ENCODE measurements at places on chromosomes 7 and 10. TPM values are rescaled to one million over a fixed set of nuclear protein-coding genes. Genes with fewer than 3 reads are reported as not detected.

DNA sequence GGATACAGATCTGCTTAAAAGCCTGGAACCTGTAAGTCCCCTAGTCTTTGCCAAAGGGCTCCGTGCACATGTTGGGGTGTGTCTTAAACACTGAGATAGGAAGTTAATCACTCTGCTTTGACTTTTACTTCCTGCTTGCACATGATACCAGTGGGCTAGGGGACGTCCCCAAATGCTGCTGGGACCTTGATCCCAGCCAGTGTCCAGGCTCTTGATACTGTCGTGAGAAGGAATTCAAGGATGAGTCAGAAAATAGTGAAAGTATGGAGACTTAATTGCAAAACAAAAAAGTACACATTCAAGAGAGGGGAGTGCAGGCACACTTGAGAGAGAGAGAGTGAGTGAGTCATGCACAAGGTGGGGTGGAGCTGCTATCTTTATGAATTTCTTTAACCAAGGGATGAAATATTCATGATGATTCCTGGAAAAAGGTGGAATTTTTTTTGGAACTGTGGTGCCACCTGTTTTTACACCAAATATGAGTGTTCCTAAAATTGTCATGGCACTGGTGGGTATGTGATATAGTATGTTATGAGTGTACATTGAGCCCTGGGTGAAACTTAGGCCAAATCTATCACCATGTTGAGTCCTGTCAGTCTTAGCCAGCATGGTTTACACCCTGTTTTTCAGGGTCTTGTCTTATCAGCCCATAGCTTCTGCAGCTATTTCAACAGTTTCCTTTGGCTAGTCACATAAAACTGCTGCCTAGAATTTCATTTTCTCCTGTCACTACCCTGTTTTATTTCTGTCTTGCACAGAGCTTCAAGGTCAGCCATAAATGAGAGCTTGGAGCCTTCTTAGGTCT, 88.3 kb upstream of the CYP26C1 start:
- no peak for DNase-seq

GRCh38 chr7:105015390-105015965, 1.5 kb downstream of the KMT2E start:
- DNase-seq: no peak

DNA sequence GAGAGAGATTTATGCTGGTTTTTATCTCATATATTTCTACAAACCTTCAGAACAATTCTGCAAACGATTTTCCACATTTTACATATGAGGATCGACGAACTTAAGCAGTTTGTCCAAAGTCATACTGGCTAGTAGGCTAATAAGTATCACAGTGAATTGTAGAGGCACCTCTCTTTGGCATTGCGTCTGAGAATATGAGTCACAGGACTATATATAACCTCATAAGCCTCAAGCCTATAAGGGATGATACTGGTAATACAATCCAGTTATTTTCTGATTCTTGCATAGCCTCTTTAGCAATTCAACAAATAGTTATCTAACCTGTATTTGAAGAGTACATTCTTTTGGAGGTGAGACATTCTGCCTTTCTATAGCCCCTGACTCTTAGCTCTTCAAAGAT, 129.8 kb downstream of the GPR158 start:
- no peak for DNase-seq

GRCh38 chr10:27774831-27775230, 29.2 kb upstream of the MKX start:
- no peak for DNase-seq

GRCh38 chr10:75335983-75336382, 65.6 kb downstream of the ZNF503 start:
- DNase-seq: no peak

- DNase-seq: no peak
Observed at GRCh38 chr7:137882261-137882668, 35.5 kb upstream of the DGKI start.

- DNase-seq: no peak
Observed at GRCh38 chr7:130897515-130898419, 163.8 kb upstream of the KLF14 start.

DNA sequence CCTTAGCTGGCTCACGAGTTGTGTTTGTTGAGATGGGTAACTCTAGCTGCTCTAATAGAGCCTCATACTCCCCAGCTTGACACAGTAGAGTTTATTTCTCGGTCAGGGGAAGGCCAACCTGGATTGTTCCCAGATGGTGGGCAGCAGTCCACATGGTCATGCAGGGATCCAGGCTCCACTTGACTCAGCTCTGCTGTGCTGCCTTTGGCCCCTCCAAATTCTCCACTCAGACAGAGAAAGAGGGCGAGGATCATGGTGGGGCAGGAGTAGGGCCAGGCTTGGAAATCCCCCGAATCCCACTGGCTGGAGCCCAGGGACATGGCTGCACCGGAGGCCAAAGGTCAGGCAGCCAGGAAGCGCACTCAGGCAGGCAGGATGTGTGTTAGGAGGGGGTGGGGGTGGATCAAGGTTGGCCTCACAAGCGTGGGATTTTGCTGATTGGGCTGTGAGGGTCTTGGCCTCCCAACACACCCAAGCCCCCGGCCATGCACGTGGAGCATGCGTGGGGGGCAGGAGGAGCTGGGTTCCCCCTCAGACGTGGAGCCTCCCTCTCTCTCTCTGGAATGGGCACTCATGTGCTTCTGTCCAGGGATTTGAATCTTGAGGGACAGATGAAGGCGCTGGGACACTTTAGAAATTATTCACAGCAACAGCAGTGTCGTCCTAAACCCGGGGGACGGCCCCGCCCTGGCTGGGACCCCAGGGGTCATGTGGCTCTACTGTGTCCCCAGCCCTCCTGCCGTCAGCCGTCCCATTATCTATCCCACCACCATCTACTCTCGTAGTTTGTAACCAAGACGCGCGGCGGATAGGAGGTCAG, 44.8 kb downstream of the PDGFA start:
- no peak for DNase-seq

- DNase-seq: no peak
Observed at GRCh38 chr7:23494009-23494408, 23.7 kb upstream of the IGF2BP3 start.

DNA sequence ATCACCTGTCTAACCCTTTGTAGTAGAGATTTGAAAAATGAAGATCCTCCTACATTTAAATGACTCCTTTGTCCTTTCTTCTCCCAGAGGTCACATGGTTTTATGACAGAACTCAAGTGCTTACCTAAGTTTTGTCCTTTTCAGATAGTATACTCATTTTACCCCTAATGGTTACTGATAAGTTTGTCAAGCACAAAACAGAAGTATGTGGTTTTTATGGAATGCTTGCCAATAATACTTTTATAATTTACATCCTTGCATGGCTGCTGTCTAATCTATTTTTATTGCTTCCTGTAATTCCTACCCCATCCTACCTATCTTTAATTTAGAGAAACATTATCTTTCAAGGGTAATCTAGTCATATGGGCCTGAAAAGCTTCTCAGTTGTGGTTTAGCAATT, 37.5 kb downstream of the HELLS start:
- DNase-seq: no peak

DNA sequence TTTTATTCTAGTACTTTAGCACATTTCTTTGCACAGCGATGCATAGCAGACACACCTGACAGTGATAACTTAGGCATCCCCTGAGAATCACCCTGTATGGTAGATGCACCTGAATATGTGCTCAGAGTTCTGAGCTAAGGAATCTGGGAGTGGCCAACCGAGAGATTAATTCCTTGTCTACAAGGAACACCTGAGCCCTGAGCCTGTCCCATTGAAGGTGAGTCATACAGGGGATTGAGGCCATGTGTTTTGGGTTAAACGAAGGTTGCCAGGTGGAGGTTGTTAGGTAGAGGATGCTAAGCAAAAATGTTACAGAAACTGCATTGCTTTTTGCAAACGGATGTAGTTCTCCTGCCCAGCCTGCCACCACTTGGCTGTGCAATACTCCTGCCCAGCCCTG, 128.9 kb downstream of the AMPH start:
- no peak for DNase-seq

Gene SPDYE11
- not detected for total RNA-seq

Gene NRCAM
- 0.48 TPM for total RNA-seq

Gene TSPAN12
- 56.5 TPM for total RNA-seq

Gene ETV1
- total RNA-seq: 28.3 TPM

Gene IGFBP3
- total RNA-seq: 55.7 TPM

Gene TEX36
- total RNA-seq: not detected

Gene PRR15
- not detected for total RNA-seq
